ENCODE measurements at places on chromosomes 16 and 17.

- DNase-seq, result peak; percentile 73
Measured at GRCh38 chr17:41687828-41688640, 651 bp upstream of the EIF1 start.

GRCh38 chr17:6460531-6461161, 16.4 kb downstream of the PIMREG start:
- DNase-seq, result no peak

DNA sequence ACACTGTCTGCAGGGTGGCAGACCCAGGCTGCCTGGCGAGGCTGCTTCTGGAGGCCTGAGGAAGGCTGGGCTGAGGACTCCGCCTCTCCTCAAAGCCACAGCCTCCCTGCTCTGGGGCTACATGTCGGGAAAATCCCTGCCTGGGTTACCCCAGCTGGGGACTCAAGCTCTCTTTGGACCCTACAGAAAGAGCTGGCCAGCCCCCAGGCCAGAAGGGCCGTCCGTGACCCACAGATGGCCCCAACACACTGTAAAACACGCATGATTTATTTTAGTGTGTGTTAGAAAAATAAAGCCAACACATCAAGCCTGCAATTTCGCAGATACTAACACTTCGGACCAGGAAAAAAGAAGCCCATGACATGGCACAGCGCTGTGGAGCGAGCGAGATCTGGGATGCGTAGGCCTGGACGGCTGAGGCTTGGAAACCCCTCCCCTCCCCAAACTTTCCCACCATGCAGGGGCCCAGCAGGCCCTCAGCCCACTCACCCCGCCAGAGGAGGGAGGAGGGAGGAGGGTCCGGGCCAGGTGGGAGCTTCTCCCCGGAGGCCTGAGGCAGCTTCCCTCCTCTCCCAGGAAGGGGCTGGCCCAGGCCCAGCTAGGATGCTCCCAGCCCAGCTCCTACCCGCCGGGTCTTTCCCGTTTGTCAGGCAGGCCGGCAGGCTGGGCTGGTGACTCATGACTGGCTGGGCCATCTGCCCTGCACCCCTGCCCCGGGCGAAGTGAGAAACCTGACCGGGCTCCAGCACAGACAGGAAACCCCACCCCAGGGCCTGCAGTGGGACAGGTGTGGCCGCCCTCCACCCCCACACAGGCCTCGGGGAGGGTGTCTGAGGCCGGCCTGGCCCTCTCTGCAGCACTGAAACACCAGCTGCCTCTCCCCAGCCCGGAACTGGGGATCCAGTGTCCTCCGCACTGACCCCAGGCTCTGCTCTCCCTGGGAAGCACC, 34.1 kb upstream of the SLC38A10 start:
- no peak for DNase-seq

- DNase-seq, result peak; percentile 67
Measured at GRCh38 chr17:66426397-66427033, 124.1 kb downstream of the PRKCA start.

DNA sequence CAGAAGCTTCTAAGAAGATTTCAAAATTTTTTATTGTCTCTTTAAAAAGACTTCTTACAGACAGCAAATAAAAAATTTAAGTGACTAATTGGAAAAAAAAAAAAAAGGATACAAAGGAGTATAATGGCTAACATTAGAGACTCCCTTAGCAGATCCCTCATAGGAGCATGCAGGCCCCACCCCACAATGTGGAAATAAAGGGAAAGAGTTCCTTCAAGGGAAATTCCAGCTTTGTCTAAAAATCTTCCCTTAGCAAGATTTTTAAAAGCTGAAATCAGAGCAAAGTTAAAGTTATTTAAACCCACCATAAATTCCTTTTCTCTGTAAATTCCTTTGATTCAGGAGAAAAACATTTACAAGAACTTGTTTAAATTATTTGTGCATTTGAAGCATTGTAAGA, 32.5 kb upstream of the NOS2 start:
- no peak for DNase-seq
